ENCODE measurements at places on chromosomes 1 and 21.

DNA sequence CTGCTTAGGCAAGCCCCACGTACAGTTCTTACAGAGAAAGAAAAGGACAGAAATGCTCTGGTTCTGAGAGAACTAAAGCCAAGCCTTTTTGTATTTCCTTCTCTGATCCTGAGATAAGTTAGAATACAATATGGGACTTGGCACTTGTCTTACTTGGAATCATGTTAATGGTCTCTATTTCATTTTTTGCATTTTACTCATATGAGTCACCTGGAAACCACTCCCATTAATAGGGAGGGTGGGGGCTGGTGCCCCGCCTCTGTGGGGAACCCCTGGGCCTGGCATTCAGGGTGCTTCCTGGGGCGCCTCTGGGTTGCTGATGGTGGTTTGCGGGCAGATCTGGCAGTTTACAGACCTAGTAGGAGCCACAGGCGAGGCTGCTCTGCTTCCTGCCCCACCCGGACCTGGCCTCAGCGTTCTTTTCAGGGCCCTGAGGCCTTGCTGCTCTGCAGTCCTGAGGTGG, 26.7 kb downstream of the TSPAN2 start:
- peak; percentile 43 for DNase-seq

- no peak for DNase-seq
These were observed 409.4 kb upstream of the DAB1 start for GRCh38 chr1:57833296-57833695.

- DNase-seq = no peak
These were observed 22.0 kb downstream of the FYB2 start for GRCh38 chr1:56797065-56797685.

DNA sequence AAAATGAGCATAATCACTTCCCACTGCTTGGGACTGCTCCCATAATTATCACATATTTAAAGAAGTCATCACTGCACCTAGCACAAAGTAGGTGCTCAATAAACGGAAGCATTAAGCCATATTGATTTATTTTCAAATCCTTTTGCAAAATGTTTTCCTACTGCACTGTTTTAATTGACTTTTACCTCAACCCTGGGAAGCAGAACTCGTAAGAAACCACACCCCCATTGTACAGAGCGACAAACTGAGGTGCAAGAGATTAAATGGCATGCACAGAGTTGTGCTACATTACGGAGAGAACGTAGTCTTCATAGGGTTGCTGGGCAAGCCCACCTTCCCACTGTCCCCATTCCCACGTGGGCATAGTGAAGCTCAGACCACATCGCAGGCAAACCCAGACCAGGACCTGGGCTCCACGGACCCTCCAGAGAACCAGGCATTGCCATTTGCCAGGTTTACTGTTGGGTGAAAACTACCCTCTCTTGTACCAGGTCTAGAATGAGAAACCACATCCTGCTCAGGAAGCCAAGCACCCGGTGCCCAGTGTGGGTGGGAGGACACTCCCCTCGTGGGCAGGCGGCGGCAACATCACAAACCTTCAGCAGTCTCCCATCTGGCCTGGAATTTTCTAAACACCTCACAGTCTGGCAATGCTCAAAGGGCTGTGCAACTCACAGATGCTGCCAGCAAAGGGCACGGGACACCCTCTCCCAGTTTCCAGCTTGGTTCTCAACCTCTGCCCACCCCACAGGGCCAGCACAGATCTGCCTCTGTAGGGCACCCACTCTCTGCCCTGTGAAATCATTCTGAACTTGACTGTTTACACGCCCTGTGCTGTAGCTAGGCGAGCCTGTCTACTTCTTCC, 8.2 kb downstream of the IFFO2 start:
- DNase-seq = no peak

- no peak for DNase-seq
These were observed 24.7 kb downstream of the IFFO2 start for GRCh38 chr1:18931730-18932129.

- no peak for DNase-seq
These were observed 8.2 kb downstream of the CRYBG2 start for GRCh38 chr1:26345718-26346117.

DNA sequence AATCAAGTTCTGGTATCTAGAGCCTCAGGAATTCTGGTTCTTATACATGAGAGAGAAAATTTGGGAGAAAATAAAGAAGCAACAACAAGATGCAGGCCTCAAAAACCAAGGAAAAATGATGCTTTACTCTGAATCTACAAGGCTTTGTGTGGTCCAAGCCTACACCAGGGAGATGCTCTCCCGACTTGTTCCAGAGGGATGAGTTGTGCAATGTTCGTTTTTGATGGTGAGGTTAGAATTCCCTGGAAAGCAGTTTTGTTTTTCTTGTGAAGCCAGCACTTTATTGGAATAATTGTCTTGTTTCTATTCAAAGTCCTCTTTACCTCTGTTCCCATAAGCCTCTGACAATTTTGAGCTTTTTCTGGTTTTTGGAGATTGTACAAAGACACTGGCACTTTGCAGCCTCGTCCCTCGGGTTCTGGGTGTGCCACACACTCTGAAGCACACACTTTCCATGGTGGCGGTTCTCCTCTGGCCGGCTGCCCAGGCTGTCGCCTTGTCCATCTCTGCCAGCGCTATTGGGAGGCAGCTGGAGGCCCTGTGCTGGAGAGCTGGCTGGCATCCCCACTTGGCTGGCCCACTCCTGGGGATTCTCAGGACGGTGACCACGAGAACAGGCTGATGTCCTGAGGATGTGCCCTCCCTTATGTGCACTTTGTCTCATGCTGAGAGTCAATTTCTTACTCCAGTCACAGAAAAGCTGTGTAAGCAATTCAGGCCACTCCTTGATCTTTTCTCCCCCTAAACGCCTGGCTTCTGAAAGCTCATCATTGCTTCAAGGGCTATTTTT, 70.2 kb downstream of the EDEM3 start:
- DNase-seq = no peak

GRCh38 chr1:218620956-218621355, 275.8 kb downstream of the TGFB2 start:
- DNase-seq = no peak

DNA sequence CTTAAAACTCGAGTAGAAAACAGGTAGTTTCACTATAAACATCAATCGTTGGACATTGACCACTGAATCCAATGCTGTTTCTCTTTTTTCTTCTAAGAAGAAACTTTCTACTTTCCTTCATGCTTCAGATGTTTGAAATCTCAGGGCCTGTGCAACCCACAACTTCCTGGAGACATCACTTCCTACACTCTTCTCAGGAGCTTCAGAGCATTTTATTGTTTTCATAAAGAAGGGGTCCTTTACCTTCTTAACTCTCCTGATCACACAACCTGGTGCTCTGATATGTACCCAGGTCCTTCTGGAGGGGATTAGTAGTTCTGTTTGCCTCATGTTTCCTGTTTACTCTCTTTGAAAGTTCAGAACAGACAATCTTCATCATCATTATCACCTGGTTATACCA, 113.0 kb upstream of the VAV3 start:
- DNase-seq = no peak

GRCh38 chr21:46005481-46005881, 23.9 kb downstream of the COL6A1 start:
- DNase-seq = peak; percentile 18

DNA sequence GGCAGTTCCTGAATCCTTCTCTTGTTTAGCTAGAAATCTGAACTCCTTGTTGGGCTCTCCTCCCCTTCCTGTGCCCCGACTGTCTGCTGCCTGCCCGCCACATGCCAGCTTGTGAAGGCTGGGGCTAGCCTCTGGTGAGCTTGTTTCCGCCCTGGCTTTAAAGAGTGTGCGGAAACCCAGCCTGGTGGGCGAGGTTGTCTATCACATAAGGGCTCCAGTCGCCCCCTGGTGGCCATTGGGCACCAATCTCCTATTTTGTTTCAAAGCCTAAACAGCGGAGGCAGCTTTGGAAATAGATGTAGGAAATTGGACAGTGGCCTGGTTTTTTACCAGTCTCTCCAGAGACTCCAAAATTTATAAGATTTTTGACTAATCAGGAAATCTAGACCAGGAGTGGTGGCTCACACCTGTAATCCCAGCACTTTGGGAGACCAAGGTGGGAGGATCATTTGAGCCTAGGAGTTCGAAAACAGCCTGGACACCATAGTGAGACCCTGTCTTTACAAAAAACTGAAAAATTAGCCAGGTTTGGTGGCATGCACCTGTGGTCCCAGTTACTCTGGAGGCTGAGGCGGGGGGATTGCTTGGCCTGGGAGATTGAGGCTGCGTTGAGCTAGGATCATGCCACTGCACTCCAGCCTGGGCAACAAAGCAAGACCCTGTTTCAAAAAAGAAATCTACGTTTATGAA, 9.8 kb downstream of the ATP8B2 start:
- DNase-seq = peak; percentile 85

DNA sequence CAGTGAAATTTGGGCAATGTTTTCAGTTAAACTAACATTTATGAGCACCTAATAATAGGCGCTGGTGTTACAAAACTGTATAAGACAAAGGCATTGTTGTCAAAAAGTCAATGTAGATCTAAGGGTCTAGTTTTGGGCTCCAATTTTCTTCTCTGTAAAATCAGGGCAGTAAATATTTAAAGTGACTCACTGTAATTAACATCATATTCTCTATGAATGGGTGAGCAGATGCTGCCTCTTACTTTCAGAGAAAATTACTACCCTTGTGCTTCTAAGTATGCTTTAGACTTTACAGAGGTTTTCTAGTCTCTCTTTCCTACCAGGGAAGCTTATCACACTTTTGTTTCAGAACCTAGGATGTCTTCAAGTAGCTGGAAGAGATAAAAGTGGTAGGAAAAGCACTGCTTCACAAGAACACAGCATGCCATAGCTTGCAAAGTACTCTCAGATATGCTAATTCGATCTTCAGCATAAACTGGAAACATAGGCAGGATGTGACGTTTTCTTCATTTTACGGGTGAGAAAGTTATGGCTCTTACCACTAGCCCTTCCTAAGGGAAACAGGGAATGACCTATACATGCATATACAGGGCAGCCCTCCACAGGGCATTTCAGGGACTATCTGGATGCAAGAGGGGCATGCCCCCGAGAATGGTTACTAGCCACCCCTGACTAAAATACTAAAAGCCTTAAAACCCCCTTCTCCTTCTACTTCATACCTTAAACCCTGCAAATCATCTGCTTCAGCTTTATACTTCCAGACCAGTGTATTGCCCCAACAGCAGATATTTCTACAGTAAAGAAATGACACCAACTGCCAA, 2.6 kb downstream of the C1orf116 start:
- no peak for DNase-seq

DNA sequence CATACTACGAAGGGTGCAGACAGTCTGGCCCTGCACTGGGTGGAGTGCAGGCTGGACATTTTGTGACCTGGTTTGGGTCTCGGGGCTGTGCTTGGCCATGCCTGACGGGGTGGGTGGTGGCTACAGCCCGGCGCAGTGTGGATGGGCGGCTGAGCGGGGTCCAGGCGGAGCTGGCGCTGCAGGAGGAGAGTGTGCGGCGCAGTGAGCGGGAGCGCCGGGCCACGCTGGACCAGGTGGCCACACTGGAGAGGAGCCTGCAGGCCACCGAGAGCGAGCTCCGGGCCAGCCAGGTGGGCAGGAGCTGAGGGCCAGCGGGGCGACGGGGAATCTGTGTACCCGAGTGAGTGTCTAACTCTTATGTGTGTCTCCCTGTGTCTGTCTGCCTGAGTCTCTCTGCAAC, 14.1 kb downstream of the MFAP2 start:
- DNase-seq = no peak

DNA sequence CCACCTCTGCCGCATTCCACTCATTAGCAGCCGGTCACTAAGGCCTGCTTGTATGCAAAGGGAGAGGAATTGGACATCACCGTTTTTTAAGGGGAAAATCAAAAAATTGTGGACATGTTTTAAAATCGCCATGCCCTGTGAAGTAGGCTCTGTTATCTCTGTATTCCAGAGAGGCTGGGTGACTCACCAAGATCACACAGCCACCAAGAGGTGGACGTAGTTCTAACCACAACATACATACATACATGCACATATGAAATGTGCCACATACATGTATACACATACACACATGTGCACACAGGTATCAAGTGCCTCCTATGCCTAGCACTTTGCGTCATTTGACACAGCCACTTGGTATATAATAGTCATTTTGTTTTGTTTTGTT, 16.0 kb upstream of the ZSCAN20 start:
- DNase-seq = no peak

GRCh38 chr1:196209983-196210382, 398.3 kb downstream of the KCNT2 start:
- DNase-seq = no peak

DNA sequence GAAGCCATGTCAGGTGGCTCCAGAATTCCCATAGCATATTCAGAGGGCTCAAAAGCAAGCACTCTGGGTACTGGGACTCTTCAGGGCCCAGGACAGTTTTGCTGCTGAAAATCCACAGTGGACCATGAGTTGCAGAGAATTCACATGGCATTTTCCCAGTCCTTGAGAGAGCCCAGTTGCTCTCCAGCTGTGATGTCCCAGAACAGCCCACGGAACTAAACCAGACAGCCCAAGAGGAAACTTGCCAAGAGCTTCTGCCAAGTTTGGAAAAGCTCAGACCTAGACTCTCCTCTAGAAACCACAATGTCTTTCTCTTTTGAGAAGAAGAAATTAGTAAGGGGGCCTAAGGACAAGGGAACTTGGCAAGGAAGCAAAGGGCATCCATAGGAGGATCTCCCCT, 69.4 kb downstream of the RGS2 start:
- DNase-seq = peak; percentile 59

DNA sequence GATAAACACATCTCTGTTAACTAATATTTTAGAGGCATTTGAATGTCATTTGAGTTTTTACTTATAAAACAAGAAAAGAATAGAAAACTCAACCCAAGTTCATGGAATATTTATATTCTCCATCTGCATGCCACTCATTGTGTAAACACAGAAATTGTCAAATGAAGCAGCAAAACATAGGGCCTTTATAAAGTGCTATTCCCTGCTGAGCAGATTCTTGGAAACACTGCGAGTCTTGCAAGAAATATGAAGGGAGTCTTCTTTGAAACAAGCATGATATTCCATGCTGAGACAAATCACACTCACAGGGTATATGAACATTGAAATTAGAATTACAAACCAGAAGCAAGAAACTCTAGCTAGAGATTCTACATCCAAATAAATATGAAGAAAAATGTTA, 655.8 kb downstream of the BRINP3 start:
- DNase-seq = no peak

DNA sequence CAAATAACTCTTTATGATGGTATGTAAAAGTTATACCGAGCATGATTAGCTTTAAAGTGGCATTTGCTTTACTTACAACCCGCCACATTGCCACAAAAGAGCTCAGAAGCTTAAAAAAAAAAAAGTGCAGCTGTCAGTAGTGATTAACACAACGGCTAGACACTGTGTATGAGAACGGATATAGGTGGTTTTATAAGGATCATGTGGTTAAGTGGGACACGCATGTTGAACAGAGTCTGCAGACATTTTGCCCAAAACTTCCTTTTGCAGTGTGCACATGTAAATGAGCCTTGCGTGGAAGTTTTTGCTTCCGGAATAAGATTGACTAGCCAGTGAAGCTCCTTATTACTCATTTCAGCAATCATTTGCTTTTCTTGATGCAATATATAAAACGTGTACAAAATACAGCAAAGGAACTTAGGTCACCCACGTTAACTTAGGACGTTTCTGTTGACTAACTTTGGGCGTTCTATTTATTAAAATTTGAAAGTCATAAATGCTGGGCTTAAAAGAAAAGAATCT, 58.7 kb upstream of the RGS1 start:
- DNase-seq = no peak

DNA sequence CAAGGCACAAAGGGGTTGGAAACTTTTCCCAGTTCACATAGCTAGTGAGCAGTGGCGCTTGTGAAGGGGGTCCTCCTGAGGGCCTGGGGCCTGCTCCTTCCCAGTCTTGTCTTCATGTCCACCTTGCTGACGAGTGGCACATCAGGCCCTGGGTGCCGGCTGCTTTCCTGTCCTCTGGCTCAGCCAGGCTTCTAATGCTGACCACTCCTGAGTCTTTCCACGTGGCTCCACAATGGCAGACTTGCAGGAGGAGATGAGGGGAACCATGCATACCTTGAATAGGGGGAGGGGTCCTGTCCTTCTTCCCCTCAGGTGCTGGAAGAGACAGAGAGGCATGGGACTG, 38.7 kb downstream of the MAPKAPK2 start:
- DNase-seq = no peak

Data from uterus (tissue), 4 donors.